ENCODE measurements at places on chromosomes 11 and 22.

DNA sequence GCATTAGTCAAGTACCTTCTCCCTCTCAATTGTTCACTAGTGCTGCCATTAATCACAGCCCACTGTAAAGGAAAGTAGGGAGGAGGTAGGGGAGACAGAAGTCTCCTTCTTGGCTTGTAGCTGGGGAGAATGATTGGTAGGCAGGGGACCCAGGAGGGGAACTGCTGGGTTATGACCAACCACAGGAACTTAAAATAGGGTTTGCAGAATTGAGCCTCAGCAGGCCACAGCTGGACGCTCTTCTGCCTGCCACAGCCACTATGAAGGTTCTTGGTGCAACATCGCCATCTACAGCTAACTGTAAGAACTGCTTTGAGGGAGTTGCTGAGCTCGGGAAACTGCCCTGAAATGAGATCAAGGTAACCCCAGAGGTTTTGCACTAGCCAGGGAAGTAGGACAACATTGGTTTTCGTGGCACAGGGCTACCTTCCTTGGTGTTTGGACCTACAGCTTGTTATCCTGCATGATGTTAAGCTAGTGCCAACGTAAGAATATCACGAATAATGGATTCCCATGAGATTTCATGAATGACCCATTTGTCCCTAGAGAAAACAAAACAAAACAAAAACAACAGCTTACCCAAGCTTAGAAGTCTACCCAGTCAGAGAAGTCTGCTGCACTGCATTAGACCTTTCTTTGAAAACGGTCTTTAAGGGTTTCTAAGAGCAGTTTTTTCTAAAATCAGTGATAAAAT lies 787.1 kb upstream of the API5 start:
- DNase-seq = no peak

DNA sequence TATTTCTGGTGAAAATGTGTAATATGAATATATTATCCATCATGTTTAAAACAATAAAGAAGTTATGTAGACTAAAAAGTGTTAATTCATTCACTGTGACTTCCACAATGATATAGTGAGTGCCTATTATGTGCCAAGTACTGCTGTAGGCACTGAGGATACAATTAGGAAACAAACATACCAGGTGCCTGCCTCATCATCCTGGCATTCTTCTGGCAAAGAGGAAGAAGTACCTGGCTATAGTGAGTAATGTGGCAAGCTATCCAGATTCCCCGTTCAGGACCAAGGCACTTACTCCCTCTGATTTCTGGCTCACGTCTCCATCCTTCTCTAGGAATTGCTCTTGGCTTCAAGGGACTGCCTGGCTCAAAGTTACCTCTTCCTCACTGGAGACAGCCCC lies 77.5 kb upstream of the CLMP start:
- DNase-seq = no peak

DNA sequence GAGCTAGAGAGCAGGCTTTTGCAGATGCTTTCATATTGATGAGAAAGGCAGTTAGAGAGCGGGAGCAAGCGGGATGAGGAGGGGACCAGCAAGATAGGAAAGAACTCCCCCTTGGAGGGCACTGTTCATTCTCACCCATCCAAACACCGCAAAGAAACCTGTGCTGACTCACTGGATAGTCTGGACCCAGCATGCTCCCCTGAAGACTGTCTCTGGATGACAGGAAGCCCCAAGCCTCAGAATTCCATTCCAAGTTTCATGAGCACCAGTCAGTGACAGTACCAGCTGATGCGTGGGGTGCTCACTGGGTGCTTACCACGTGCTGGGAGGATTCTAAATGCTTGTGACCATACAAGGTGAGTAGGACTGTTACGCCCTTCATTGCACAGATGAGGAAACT lies 34.2 kb downstream of the MICAL3 start:
- no peak for DNase-seq

DNA sequence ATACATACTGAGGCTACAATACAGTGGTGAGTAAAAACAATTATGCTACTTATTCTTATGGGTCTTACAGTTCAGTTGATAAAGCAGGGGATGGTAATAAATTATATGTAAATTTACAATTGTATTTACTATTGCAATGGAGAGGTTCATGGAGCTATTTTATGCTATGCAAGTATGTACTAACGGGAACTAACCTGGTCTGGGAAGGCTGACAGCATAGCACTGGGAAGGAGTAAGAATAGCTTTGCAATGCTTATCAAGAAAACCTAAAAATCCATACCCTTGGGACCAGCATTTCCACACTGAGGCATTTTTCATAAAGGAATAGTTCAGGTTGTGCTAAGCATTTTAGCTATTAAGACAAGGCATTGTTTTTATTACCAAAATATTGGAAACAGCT lies 700.6 kb downstream of the NELL1 start:
- no peak for DNase-seq

- peak; percentile 30 for DNase-seq
Measured at GRCh38 chr11:35529971-35530495, 4.6 kb upstream of the PAMR1 start.

GRCh38 chr11:1401656-1402221 lies 12.0 kb downstream of the BRSK2 start:
- peak; percentile 74 for DNase-seq

DNA sequence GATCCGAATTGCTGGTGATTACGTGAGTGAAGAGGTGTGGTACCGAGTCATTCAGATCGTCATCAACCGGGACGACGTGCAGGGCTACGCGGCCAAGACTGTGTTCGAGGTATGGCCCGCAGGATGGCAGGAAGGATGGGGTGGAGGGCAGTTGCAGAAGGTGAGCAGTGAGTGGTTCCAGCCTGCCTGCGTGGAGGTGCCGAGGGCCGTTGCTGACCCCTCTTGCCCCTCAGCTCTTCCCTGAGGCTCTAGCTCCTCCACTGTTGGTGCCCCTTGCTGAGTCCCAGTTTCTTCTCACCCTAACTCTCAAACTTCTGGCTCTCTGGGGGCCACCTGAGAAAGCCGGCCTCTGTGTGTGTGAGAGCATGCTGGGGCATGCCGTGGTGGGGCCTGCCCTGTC lies 43.9 kb downstream of the MUC6 start:
- no peak for DNase-seq

- DNase-seq = no peak
Measured at GRCh38 chr11:110713449-110713776, 1.2 kb upstream of the ARHGAP20 start.

- no peak for DNase-seq
Measured at GRCh38 chr22:41757502-41757901, 43.0 kb upstream of the CCDC134 start.

GRCh38 chr22:47167056-47167455 lies 404.6 kb downstream of the TBC1D22A start:
- no peak for DNase-seq

GRCh38 chr11:120139316-120140069 lies 1.6 kb upstream of the TRIM29 start:
- DNase-seq = no peak

DNA sequence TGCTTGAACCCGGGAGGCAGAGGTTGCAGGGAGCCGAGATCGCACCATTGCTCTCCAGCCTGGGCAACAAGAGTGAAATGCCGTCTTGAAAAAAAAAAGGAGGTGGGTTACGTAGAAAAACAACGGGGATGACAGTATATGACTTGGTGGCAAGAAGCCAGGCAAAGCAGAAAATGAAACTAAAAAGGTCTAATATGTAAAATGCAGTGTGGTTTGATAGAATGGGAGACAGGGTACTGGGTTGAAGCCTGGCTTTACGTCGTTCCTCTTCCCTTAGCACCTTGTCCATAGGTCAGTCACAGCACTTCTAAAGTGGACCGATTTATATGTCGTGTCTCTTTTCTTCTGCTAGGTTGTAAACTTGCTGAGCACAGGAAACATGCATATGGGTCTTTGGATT lies 274.9 kb upstream of the ZC3H12C start:
- no peak for DNase-seq

DNA sequence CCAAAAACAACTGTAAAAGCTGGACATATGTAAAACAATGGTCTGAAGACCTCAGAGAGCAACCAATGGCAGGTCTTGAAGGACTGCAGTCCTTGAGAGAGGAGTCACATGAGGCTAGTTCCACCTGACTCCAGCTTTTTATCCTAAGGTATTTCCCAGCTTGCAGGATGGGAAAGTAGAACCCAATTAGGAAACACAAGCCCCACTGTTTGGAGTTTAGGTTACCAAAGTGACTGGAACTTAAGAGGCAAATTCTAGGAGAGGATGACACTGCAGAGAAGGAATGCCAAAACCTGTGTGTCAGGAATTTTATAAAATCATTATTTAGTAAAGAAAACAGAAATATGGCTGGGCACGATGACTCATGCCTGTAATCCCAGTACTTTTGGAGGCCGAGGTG lies 18.4 kb downstream of the OR2AT4 start:
- no peak for DNase-seq

DNA sequence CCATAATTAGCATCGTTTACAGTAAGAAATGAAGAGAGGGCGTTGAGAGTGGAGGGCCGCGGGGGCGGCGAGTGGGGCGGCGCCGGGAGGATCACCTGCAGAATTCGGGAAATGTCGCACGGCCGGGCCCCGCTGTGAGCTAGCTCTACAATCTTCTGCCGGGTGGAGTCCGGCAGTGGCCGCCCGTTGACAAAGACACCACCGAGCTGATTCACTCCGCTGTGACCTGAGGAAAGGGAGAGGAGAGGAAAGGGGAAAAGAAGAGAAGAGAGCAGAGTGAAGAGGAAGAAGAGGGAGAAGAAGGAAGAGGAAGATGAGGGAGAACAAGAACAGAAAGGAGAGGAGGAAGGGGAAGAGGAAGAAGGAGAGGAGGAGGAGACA lies 8.5 kb downstream of the PAX6 start:
- no peak for DNase-seq

DNA sequence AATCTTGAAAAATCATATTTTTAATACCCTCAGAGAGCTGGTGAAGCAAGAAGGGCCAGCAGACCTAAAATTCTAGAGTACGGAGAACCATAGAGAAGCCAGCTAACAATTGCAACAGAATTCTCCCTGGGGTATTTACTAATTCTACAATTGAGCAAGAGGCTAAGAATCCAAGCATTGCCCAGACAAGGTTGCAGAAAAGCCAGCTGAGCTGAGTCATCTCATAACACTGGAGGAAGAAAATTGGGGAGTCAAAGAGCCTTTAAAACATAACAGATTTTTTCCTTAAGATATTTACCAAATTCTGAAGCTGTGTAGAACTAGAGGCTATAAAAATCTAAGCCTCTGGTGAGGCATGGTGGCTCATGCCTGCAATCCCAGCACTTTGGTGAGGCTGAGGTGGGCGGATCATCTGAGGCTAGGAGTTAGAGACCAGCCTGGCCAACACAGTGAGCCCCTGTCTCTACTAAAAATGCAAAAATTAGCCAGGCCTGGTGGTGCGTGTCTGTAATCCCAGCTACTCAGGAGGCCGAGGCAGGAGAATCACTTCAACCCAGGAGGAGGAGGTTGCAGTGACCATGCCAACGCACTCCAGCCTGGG lies 13.6 kb upstream of the TMEM216 start:
- no peak for DNase-seq

- DNase-seq = peak; percentile 88
Measured at GRCh38 chr11:64894070-64894811, 15.8 kb upstream of the EHD1 start.

DNA sequence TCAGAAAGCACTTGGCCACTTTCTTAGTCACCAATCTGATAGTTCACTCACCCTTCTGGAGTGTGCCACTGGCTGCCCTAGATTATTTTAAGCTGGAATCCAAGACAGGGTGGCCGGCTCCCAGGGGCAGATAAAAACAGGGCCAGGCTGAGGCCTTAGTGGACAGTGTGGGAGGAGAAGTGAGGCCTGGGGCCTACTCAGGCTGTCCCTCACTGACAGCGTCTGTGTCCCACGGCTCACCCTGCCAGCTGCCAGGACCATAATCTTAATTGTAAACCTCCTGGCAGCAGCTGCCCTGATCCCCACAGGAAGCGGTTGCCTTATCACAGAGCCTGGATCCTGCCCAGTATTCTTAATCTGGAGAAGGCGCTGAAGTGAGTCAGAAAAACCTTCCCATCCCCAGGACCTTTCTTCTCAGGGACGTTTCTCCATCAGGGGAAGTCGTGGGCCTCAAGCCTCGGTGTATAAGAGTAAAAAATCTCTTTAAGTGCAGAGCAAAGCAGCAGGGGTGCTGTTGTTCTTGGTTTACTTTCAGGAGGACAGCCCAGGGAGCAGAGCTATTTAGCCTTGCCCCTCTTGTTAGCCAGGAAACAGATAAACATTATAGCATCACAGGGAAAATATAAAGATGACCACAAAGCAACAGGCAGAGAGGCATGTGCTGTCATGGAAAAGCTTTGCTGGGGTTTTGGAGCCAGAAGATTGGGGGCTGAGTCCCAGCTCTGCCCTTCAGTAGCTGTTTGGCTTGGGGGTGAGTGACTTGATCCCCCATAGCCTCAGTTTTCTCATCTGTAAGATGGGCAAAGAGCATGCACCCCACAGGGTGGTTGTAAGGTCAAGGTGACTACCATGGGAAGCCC lies 39.6 kb downstream of the TSPAN18 start:
- peak; percentile 72 for DNase-seq

DNA sequence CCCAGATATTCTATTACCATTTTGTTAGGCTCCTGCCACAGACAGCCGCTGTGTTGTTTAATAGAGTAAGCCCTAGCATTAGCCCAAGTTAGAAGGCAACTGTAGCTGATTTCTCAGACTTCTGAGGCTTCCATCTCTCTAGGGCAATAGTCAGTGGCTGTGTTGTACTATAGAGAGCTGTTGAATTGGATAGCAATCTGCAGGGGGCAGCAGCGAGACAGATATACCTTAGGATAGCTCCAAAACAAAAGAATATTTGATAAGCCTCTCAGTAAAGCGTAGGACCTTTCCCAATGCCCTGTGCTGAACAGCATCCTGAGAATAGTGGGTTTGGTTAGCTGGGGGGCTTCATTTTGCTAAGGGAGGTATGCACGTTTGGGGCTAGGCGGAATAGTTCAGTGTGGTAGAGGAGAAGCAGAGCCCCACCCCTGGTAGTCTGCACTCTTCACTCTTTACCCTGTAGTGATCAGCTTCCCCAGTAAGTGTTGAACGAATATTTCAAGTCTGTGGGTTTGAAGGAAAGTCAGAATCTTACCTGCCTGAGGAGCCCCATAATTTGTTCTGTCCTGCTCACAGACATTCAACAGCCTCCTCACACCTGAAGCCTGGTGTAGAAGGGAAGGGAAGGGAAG lies 515.1 kb downstream of the INSC start:
- no peak for DNase-seq

DNA sequence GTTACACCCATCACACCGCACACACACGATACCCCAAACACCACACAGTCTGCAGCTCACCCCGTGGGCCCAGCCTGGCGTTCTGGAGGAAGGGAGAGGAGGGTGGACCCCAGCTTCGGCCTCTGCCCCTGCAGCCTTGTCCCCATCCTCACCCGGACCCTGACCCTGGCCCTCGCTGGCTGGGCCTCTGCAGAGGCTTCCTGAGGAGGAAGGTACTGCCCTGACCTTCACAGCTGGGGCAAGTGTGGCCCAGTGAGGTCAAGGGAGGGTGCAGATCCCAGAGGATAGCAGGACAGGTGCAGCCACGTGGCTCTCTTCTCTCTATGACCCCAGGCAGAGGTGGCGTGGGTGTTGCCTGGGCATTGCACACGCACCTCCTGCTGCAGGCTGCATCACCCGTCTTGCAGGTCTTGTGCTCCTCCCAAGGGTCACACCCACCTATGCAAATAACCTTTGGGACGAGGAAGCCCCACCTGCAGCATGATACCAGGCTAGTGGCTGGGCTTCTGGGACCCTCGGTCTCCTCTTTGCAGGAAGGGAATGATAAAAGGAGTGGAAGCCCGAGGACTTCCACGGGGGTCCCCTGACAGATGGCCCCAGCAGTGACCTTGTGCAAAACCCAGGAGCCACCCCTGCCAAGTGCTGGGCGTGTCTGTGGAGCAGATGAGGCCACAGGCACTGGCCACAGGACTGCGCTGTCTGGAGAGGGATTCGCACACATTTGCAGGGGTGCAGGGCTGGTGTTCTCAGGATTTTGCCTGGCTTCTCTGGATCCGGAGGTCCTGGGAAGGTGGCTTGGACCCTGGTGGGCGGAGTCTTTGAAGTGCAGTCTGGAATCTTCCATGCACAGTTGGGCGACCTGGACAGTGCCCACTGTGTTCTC lies 1241.5 kb downstream of the BRD1 start:
- DNase-seq = no peak
